Glutamatergic neuron (in vitro differentiated cells): ENCODE measurements at places on chromosomes 13 and 19. TPM values are rescaled to one million over a fixed set of nuclear protein-coding genes. Genes with fewer than 3 reads are reported as not detected.

Gene EBI3
- total RNA-seq: not detected

Gene UNC13A
- 79.7 TPM for total RNA-seq

Gene SCN1B
- 12.0 TPM for total RNA-seq

Gene SLC17A7
- total RNA-seq: 188 TPM

Gene PNMA8A
- 14.1 TPM for total RNA-seq

Gene OCEL1
- 23.4 TPM for total RNA-seq

Gene NR2F6
- 109 TPM for total RNA-seq

Gene GRIN3B
- 0.93 TPM for total RNA-seq

Gene NOTCH3
- 3.6 TPM for total RNA-seq

Gene CBARP
- total RNA-seq: 74.7 TPM

Gene LHB
- not detected for total RNA-seq

Gene IFNL1
- total RNA-seq: not detected

Gene TPTE2
- not detected for total RNA-seq

Gene MAG
- not detected for total RNA-seq

Gene GPC6
- 11.8 TPM for total RNA-seq

Gene MBD3L2
- total RNA-seq: 1.5 TPM

Gene MYCBP2
- 233 TPM for total RNA-seq

Gene TEX29
- 0.64 TPM for total RNA-seq

Gene ERFL
- 1.6 TPM for total RNA-seq

Gene IGFL1
- not detected for total RNA-seq

Gene IGFL3
- not detected for total RNA-seq

Gene BSG
- total RNA-seq: 470 TPM

Gene ATP4A
- 0.32 TPM for total RNA-seq

Gene ZNF69
- total RNA-seq: 29.6 TPM

Gene CPAMD8
- total RNA-seq: 15.4 TPM

Gene PSG2
- not detected for total RNA-seq

Gene REXO1
- 65.7 TPM for total RNA-seq

Gene ZNF541
- total RNA-seq: not detected

Gene IGSF23
- not detected for total RNA-seq

Gene ZNF628
- 13.7 TPM for total RNA-seq

Gene POU2F2
- total RNA-seq: 53.4 TPM

Gene CYP2A7
- not detected for total RNA-seq

Gene IZUMO1
- total RNA-seq: not detected

Gene PPP1R12C
- 150 TPM for total RNA-seq

Gene FLT3LG
- total RNA-seq: 13.1 TPM

Gene RFPL4A
- total RNA-seq: not detected

Gene MAST1
- total RNA-seq: 230 TPM

Gene NKG7
- not detected for total RNA-seq

Gene PIN1
- total RNA-seq: 110 TPM

Gene TGFBR3L
- total RNA-seq: 0.69 TPM

Gene FAM174C
- total RNA-seq: 17.3 TPM

Gene RUVBL2
- 60.9 TPM for total RNA-seq

Gene ATP8A2
- total RNA-seq: 70.1 TPM

Gene NR1H2
- 28.3 TPM for total RNA-seq

Gene PPFIA3
- 104 TPM for total RNA-seq

Gene PABPC3
- total RNA-seq: 0.22 TPM

Gene OBI1
- 16.7 TPM for total RNA-seq

Gene SIGLECL1
- total RNA-seq: not detected

Gene LRFN3
- total RNA-seq: 40.6 TPM

Gene ITGBL1
- total RNA-seq: not detected

Gene SIGLEC10
- total RNA-seq: not detected

Gene ZNF837
- total RNA-seq: 2.0 TPM

Gene OR10H1
- total RNA-seq: not detected

Gene ZNF600
- 13.2 TPM for total RNA-seq

Gene SULT2A1
- total RNA-seq: not detected

Gene EDNRB
- total RNA-seq: 0.10 TPM

Gene MAP3K10
- 66.9 TPM for total RNA-seq

Gene FOXA3
- 1.0 TPM for total RNA-seq
